Midbrain (tissue), 1 donor: ENCODE measurements at places on chromosomes 2 and 18.

DNA sequence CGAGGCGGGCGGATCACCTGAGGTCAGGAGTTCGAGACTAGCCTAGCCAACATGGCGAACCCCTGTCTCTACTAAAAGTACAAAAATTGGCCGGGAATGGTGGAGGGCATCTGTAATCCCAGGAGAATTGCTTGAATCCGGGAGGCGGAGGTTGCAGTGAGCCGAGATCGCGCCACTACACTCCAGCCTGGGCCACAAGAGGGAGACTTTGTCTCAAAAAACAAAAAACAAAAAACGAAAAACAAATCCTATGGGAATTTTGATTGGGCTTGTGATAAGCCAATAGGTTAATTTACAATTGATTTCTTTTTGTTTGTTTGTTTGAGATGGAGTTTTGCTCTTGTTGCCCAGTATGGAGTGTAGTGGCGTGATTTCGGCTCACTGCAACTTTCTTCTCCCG, 24.2 kb upstream of the TOGARAM2 start:
- no peak for DNase-seq

- no peak for DNase-seq
Observed at GRCh38 chr18:70370762-70371733, 82.2 kb downstream of the SOCS6 start.

GRCh38 chr2:213279116-213279620, 5.1 kb upstream of the SPAG16 start:
- DNase-seq = no peak

GRCh38 chr2:58479535-58480140, 238.5 kb upstream of the FANCL start:
- no peak for DNase-seq

DNA sequence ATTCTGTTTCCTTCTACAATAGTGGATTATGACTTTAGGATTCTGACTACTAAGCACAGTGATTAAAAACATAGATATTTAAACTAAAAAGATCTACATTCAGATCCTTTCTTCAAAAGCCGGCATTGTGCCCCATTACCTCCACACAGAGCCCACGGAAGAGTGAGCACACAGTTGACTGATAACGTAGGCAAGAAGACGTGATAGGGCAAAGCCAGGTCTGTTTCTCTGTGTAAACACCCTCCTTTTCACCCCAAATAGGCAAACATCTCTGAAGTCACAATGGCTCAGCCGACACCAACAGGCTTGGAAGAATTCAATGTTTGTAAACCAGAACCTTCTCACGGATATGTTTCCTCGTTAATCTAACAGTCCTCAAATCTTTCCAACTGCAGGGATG, 302.9 kb downstream of the CMPK2 start:
- DNase-seq = no peak
